ENCODE measurements at places on chromosomes 11 and 22.

GRCh38 chr11:110434952-110435779 is 5.4 kb downstream of the FDX1 start:
- DNase-seq = no peak

GRCh38 chr11:26493616-26494015 is 78.4 kb downstream of the MUC15 start:
- no peak for DNase-seq

DNA sequence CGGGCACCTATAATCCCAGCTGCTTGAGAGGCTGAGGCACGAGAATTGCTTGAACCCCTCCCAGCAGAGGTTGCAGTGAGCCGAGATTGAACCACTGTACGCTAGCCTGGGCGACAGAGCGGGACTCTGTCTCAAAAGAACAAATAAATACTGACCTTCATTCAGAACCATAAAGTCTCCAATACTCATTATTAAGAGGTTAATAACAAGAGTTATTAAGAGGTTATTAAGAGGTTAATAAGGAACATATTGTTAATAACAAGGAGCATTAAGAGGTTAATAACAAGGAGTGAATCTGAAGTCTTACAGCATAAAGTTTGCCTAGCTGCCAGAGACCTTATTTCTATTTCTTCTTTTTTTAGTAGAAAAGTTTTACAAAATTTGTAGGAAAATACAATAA is 7.6 kb downstream of the CELF1 start:
- no peak for DNase-seq

DNA sequence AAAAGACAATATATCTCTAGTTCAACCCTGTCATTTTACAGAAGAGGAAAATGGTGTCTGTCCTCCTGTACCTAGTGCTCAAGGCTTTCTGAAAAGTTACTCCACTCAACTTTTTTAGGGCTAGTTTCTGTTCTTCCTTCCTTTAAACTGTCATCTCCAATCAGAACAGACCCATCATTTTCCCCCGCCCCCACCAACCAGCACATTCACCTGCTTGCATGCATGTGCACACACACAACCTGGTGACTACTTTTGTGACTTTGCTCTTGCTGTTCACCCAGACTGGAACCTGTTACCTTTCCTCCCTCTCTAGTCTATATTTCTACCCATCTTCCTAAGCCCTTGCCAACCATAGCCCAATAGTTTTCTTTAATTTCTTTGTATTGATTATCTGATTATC is 5.6 kb downstream of the FBXO7 start:
- no peak for DNase-seq

DNA sequence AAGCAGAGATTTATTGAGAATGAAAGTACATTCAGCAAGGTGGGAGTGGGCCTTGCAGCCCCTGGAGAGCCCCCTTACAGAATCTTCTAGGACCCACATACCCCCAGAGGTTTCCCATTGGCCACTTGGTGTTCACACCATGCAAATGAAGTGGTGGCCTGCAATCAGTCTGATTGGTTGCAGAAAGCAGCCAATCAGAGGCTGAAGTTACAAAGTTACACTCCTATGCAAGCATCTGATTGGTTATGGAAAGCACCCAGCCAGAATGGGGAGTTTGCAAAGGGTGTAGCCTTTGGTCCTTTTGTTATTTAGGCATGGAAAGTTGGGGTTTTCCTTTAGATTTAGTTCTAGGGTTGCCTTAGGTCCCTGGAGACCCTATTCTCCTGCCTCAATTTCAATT is 34.9 kb downstream of the UVRAG start:
- DNase-seq = no peak

- no peak for DNase-seq
Observed at GRCh38 chr11:24747275-24748251, 250.7 kb downstream of the LUZP2 start.

DNA sequence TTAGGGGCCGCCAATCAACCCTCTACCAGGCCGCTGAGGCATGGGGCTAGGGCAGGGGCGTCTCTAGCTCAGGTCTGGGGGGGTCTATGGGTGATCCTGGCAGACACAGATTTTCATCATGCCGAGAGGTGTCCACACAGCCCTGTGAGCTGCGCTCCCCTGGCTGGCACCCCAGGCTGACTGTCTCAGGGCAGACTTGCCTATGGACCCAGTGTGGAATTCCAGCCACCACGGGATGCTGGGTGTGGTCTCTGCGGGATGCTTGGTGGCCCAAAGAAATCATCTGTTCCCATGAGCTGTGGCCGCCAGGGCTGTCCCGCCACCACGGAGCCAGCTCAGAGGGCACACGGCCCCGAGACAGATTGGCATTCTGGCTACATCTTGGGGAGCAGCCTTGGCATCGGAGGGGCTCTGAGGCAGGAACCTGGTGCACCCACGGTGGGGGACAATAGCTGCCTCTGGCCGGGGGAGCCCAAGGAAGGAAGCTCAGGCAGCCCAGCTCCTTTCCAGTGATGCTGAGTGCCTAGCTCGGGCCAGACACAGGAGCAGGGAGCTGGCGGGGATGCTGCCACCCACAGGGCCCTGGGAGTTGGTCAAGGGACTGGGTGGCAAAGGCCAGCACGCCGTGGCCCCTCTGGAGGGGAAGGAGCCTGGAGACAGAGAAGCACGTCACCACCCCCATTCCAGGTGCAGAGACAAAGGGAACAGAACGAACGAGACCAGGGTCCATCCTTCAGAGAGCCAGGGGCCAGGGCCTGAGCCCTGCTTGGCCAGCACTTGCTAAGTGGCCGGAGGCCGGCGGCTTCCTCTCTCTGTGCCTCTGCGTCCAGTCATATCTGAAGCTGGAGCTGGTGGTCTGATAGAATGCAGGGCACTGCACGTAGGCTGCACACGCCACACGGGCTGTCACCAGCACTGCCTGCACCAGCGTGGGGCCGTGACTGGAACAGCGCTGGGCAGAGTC is 64.4 kb upstream of the FGF3 start:
- no peak for DNase-seq
